ENCODE measurements at places on chromosomes 16 and 17. TPM values are rescaled to one million over a fixed set of nuclear protein-coding genes. Genes with fewer than 3 reads are reported as not detected.

HBM gene
- total RNA-seq, result not detected

TBX21 gene
- total RNA-seq, result 0.13 TPM

MPV17L gene
- 6.0 TPM for total RNA-seq

CD300A gene
- 0.95 TPM for total RNA-seq

BCL6B gene
- total RNA-seq, result 11.0 TPM

OTOP2 gene
- total RNA-seq, result not detected

KIF2B gene
- total RNA-seq, result not detected

TNRC6A gene
- total RNA-seq, result 14.5 TPM

GDE1 gene
- 53.1 TPM for total RNA-seq

VASN gene
- total RNA-seq, result 3.0 TPM

- DNase-seq, result no peak
These were observed 224.6 kb upstream of the N4BP1 start for GRCh38 chr16:48834576-48834975.

- DNase-seq, result no peak
These were observed at the start of gene MYLK3 for GRCh38 chr16:46747777-46748651. Gene MYLK3, minus strand, starts transcription at chr16:46748344. Its CDS starts 151 bp downstream, at chr16:46748193.

- DNase-seq, result peak; percentile 8
These were observed 10.7 kb downstream of the SCGB1C2 start for GRCh38 chr17:147796-148740.

- peak; percentile 45 for DNase-seq
These were observed 6.0 kb downstream of the TBC1D26 start for GRCh38 chr17:15738066-15738465.

- DNase-seq, result peak; percentile 68
These were observed 32.2 kb downstream of the TK2 start for GRCh38 chr16:66517586-66518263.

DNA sequence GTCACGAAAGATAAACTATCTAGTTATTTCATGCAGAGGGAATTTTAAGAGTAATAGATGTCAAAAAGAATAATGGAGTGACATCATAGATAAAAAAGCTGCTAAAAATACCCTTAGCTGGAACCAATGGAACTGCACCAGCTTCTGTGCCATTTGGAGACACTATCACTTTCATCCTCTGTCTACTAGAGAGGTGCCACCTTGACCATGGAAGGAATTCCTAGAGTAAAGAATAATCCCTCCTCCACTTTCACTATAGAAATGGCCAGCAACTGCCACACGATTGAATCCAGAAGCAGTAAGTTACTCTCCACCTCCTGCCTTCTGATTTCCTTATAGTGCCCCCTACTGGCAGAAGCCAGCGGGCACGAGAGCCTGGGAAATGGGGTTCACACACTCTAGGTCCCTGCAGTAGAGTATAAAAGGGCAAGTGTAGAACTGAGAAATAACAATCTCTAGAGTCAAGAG lies 2.8 kb upstream of the ALDH3A2 start:
- no peak for DNase-seq

DNA sequence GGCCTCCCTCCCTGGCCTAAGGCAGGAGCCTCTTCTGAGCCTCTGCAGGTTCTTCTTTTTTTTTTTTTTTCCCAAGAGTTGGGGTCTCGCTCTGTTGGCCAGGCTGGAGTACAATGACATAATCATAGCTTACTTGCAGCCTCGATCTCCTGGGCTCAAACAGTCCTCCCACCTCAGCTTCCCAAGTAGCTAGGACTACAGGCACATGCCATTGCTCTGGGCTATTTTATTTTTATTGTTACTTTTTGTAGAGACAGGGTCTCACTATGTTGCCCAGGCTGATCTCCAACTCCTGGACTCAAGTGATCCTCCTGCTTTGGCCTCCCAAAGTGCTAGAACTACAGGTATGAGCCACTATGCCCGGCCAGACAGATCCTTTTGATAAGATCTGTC lies 32.6 kb downstream of the SBK1 start:
- no peak for DNase-seq

DNA sequence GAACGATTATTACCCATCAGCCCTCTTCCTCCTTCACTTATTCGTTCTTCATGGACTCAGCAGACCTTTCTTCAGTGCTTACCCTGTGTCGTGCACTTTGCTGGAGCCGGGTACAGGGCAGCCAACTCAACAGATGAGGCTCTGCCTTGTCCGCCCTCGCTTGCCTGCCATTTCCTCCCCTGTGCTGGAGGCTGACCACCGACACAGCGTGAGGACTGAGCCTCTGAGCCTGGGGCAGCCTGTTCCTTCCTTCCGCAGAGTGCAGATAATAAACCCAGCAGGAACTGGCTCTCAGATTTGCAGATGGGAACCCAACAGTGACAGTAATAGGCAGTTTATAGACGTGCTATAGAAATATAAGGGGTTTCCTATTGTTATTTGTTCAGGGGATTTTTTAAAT lies 7.0 kb upstream of the SLC39A11 start:
- DNase-seq, result no peak

DNA sequence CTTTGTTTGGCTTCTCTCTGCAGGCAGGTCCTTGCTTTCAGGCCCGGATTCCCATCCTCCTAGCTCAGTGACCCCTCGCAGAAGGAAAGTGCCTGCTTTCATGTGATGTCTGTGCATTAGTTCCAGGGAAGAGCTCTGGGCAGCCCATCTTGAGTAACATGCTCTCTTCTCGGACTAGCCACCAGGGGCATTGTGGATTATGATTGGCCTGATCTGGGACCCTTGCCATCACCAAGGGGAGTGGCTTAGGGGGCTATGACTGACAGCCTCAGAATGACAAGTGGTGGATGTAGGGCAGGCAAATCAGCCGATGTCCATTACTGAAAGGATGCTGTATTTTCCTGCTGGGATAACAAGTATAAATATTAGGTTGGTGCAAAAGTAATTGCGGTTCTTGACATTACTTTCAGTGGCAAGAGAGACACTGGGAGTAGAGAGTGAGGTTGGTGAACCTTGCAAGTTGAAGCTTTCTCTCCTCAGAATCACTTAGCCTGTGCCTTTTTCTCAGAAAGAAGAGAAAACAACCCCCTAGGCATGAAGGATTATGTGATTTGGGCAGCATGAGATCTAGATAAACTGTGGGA lies 71.5 kb upstream of the MPHOSPH6 start:
- no peak for DNase-seq

- DNase-seq, result no peak
These were observed 44.1 kb downstream of the ABCC1 start for GRCh38 chr16:15993541-15993940.

- no peak for DNase-seq
These were observed 24.8 kb upstream of the ARHGAP23 start for GRCh38 chr17:38403491-38403890.

GRCh38 chr17:80512233-80512632 lies 32.4 kb upstream of the RPTOR start:
- no peak for DNase-seq

- DNase-seq, result no peak
These were observed 160.1 kb downstream of the MAP2K4 start for GRCh38 chr17:12180644-12181261.

- no peak for DNase-seq
These were observed 6.8 kb upstream of the NXN start for GRCh38 chr17:986322-986929.

- no peak for DNase-seq
These were observed 6.6 kb downstream of the C1QTNF8 start for GRCh38 chr16:1089439-1089821.

GRCh38 chr16:85833219-85833920 lies 33.9 kb downstream of the COX4I1 start:
- no peak for DNase-seq

DNA sequence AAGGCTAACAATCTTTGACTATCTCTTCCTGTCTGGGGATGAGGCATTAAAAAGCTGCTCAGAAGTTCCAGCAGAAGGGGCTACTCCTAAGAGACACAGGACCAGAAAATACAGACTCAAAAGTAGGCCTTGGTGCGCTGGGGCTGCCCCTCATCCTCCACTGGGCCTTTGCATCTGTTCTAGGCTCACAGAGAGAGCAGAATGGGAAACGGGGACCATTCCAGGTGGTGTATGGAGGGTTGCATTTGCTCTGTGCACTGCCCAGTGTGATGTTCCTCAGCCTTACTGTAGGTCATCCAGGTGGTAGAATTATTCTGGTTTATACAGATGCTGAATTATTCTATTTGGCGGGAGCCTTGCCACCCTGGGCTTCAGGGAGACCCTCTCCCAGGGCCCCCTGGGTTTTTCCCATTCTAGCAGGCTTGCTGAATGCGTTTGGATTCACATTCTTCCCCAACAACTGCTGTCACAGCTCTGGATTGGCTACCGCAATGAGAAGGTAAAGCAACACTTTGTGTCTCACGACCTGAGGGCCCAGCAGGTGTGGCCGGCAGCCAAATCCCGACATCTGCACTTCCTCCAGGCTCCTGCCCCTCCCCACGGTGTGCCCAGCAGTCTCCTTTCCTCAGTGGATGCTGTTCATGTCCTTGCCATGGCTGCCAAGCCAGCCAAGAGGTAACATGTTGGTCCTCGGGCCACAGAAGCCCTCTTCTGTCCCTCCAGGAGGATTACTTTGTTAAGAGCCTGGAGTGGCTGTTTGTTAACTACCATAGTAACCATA lies 25.0 kb upstream of the ZNHIT3 start:
- no peak for DNase-seq

DNA sequence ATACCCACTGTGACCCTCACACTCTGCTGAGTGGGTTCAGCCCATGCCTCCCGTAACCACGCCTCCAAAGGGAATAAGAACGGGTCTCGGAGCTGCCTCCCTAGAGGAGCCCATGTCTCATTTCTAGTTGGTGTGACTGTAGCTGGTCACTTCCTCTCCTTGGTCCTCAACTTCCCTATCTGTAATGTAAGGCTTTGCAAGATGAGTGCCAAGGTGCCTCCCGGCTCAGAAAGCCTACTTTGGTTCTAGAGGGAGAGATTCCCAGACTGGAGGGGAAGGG lies 20.8 kb downstream of the C16orf74 start:
- DNase-seq, result no peak

DNA sequence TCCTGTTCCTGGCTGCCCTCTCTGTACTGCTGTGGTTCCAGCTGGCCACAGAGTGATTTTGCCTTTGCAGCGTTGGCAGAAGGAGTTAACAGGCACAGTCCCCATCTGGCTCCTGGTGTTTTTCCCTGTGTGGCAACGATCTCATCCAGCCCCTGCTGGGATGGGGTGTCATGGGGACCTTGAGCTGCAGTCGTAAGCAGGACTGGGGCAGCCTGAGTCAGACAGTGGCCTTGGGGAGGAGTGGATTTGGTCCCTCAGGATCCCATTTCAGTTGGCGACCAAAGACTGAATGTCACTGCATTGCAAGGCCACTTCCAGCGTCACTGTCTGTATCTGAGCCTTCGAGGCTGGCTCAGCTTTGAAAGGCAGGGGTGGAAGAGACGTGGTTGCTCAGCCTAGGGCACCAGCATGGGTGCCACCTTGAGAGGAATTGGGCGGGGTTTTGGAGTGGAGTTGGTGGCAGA lies 11.9 kb downstream of the TMEM94 start:
- peak; percentile 70 for DNase-seq
